ENCODE measurements at places on chromosomes 7 and 10.

DNA sequence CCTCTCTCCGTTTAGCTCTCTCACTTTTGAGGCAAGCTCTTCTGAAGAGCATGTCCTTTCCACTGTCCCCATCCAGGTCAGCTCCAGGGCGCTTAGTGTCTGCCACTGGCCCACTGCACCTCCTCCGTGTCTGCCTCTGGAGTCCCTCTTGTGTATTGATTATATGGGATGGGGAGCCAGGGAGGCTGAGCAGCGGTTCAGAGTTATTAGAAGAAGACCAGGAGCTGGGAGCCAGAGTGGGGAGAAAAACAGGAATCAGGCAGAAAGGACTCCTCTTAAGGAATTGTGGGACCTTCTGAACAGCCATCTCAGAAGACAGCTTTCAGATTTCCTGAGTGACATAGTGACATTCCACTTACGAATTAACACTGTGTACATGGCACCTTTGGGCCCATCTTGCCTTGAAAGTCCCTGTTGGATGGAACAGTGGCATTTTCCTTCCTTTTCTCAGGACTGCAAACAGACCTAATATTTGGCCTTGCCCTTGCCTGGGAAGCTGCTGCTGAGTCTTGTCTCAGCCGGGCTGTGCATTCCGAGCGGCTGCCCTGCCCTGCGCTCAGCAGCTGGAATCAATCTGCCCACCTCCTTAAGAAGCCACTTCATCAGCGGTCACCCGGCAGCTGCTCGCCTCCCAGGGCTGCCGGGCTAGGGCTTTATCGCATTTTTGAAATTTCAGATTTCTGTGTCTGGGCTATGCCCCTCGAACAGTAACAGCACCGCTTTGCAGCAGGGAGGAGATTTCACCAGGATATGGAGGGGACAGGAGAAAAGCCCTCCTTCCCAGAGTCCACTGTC is 81.1 kb upstream of the PRKG1 start:
- no peak for DNase-seq

DNA sequence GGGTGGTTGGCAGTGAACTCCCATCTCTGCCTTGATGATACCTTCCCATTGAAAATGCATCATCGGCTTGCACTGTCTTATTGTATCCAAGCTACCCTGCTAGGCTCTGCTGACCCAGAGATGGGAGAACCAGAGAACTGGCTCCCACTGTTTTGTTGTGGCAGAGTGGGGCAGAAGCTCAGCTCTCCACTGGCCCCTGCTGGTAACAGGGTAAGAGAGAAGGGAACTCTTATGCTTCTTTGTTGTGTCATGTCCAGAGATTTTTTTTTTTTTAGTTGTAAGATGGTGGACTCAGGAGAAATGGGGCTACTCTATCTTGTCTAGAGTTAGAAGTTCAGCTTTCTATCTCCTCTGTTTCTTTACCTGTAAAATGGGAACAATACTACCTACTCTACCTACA is 100.5 kb upstream of the SDK1 start:
- no peak for DNase-seq

DNA sequence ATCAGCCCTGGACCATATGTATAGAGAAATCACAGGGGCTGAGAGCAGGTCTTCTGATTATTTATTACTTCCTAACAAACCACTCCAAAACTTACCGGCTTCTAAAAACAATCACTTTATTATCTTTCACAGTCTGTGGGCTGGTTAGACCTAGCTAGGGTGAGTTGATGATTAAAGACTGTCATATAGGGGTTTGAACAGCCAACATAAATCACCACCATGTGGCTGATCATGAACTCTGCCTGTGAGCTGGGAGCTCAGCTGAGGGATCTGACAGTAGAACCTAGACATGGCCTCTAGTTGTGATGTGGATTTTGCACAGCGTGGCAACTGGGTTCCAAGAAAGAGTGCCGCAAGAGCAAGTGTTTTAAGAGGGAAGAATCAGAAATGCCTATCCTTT is 305.4 kb downstream of the CSTF2T start:
- no peak for DNase-seq

DNA sequence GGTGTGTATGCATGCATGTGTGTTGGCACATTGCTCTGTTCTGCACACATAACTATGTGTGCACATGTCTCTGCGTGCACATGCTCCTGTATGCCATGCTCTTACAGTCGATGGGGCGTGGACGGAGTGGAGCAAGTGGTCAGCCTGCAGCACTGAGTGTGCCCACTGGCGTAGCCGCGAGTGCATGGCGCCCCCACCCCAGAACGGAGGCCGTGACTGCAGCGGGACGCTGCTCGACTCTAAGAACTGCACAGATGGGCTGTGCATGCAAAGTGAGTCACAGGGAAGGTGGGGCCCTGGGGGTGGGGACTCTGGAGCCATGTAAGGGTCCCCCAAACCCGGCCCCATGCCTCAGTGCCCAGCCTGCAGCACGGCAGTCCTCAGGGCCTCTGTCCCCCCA is 30.6 kb upstream of the SLC29A3 start:
- no peak for DNase-seq

DNA sequence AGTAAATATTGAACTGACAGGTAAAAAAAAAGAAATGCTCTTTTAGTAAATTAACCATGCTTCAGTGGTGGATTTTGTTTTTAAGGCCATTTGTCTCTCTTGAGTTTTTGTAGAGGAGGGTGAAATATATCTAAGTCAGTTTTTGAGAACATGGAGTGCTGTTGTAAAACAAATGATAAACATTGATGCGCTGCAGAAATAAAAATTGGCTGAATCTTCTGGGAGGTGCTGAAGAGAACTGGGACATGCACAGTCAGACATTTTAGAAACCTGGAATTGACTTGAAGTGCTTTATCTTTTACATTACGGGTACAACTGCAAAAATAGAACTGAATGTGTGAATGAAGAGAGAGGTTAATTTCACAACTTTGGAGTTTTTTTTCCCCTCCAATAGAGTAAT is 203.0 kb upstream of the HDAC9 start:
- DNase-seq = no peak

GRCh38 chr10:132273966-132274365 is 33.8 kb downstream of the STK32C start:
- no peak for DNase-seq

- no peak for DNase-seq
These were observed 139.6 kb downstream of the CDH23 start for GRCh38 chr10:71536332-71536731.

GRCh38 chr10:123359539-123359938 is 205.3 kb downstream of the BUB3 start:
- no peak for DNase-seq

DNA sequence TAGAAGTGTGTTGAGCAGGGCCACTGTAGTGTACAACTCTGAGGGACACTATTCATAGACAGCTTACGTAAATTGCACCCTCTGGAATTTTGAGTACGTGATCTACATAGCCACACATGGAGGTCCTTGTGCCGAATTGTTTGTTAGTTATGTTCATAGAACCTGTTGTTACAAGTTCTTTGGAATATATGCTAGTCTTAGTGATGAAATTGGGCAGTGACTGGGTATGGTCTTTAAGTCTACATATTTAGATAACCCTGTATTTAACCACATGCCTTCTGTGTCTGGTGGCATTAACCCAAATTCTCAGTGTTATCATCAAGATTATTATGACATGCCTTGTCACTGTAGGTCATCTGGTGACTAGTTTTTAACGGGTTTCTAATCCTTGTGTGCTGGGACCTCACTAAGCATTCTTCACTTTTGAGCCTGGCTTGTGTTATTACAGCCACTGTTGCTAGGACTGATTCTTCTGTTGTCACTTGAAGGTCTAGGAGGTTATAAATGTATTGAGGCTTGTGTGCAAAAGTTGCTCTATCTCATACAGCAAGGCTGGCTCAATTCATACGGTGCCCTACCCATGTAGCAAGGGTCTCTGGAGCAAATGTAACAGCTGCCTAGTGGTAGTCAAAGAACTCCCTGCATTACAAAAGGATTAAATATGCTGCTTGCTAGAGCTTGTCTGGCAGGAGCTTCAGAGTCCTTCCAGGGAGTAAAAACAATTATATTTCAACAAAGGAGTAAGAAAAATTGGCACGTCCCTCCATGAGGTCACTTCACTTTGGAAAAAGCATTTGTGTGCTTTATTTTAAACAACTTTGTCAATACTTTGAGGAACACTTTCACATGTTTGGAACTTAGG is 65.4 kb downstream of the CDK14 start:
- no peak for DNase-seq

- DNase-seq = no peak
These were observed 36.6 kb downstream of the PRKAG2 start for GRCh38 chr7:151840088-151840910.

GRCh38 chr10:102463983-102464382 is 12.6 kb upstream of the C10orf95 start:
- DNase-seq = no peak

- no peak for DNase-seq
These were observed 195.0 kb upstream of the AGK start for GRCh38 chr7:141356161-141356560.

- DNase-seq = no peak
These were observed 13.6 kb downstream of the CPA1 start for GRCh38 chr7:130393841-130394411.

DNA sequence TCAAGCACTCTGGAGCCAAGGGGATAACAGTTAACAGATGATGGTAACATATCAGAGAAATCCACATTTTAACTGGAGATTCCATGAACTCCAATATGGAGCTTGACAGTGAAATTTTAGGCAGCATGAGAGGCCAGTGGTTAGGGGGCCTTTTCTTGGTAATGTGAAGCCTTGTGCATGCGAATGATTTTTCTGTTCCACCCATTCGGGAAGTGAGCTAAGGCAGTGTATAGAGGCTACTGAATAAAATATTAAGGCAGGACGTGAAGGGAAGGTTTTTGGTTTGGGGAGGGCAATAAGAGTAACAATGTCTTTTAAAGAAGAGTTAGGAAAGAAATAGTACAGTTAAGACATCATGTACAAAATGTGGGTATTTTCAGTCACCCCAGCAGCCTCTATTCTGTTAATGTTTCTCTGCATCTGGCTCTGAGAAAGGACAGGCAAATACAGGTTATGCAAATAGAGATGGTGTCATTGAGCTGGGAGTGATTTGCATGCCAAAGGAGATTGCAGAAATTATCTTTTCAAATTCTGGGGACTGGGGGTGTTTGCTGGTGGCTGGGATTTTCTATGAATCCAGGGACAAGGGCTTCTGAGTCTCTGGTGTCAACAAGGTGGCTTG is 6.8 kb upstream of the TAS2R60 start:
- DNase-seq = no peak

DNA sequence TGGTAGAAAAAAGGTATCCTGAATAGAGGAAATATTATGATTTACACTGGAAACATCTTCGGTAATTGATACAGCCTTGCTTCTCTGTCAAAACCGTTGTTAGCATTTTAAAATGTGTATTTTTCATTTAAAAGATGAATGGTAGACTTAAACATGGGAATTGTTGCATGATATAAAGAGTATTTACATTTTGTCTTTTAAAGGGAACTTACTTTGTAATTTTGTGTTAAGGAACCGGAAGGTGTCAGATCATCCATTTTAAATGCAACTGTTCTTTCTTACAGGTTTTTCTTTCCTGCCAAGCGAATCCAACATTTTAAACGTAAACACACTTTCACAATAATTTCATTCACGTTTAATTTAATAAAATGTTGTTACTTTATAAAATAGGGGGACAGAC is 1.8 kb upstream of the IGF2BP3 start:
- no peak for DNase-seq

- no peak for DNase-seq
These were observed 16.1 kb downstream of the MUC17 start for GRCh38 chr7:101035941-101036340.

Data from activated B cell treated with CpG ODN at 0.5 μM for 24 hours (primary cell).